ENCODE measurements at places on chromosomes 11 and 22.
A peak's percentile ranks its signal among the peaks of the same experiment; 100 is the strongest.

GRCh38 chr11:128927108-128927461 is 15.6 kb downstream of the TP53AIP1 start:
- DNase-seq, result no peak

DNA sequence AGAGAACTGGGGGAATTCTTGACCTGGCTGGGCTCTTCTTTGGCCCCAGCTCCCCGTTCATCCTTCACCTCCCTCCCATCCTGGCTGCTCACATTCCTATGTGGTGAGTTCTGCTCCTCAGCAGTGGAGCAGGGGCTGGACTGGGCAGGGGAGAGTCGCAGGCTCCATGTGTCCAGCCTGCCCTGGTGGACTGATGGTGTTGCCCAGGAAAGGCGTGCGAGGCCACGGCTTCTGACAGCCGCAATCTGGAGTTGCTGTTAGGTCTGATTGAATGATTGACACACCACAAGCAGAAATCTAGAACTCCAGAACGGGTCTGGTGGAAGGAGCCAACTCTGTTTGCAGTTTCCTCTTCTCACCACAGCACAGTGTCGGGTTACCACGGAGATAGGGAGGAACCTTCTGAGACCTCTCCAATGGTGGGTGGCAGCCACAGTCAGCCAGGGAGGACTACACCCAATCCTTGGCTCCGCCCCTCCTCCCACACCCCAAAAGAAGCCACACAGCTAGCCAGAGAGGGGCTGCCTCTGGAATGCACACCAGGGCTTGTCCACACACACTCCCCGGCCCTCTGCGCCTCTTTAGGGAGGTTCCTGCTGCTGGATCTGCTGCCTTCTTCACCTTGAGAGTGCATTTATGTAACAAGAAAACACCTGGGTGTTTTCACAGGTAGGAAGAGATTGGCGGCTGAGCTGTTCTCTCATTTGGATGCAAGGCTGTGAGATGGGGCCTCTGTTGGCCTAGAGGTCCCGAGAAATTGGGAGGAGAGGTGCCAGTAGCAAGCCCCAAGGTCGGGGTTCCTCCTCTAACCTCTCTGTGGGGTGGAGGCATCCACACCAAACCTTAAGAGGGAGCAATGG is 56.4 kb upstream of the CD44 start:
- no peak for DNase-seq

DNA sequence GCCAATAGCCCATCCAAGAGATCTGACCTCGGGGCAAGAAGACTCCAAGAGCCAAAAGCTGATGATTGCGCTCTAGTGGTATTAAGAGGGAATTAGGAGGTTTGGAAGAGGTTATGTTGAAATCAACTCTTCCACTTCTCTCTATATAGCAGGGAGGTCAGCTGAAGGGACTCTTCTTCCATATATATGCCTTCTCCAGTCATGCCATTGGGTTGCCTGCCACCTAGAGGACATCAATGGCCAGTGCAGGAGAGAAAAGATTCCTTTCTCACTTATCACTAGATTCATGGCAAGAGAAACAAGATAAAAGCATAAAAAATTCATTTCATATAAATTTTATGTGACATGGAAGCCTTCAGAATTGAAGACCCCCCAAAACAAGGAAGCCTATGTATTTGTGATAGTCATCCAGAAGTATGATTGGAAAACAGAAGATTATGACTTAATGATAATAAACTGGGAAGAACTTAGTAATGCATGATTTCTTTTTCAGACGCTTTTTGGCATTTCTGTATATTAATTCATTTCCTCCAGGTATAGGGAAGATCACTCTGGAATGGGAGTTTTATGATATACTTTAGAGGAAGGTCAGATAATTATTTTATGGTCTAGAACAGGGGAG is 435.1 kb upstream of the DDI1 start:
- DNase-seq, result peak; percentile 48

DNA sequence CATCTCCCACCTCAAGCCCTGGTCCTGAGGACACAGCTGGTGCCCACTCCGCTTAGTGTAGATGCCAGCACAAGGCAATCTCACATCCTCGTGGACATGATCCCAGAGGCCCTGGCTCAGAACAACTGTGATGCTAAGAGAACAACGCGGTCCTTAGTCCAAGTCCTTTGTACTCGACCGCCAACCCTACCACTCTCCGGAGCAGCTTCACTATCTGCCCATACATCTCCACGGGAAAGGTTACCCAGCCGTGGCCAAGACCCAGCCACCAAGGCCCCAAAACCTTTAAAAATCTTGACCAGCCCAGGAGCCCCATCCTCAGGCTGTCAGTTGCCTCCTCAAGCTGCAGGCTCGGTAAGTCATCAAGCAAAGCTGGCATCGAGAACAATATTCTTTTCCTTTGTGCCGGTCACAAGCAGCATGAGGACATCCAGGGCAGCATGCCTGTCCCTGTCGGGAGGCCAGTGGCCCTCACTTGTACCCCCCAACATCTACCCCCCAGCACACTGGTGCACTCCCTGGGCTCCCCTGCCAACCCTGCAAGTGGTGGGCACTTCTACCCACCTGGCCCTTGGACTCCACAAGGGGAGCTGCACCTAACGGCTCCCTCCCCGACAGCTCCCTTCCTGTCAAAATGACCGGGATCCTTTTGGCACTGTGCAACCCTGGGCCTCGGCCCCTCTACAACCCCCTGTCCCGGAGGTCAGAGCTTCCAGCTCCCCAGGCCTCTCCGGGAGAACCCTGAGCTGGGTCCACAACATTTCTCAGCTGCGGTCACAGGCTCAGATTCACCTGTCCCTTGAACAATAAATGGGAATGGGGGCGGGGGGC is 2.5 kb downstream of the OSBPL5 start:
- DNase-seq, result no peak

DNA sequence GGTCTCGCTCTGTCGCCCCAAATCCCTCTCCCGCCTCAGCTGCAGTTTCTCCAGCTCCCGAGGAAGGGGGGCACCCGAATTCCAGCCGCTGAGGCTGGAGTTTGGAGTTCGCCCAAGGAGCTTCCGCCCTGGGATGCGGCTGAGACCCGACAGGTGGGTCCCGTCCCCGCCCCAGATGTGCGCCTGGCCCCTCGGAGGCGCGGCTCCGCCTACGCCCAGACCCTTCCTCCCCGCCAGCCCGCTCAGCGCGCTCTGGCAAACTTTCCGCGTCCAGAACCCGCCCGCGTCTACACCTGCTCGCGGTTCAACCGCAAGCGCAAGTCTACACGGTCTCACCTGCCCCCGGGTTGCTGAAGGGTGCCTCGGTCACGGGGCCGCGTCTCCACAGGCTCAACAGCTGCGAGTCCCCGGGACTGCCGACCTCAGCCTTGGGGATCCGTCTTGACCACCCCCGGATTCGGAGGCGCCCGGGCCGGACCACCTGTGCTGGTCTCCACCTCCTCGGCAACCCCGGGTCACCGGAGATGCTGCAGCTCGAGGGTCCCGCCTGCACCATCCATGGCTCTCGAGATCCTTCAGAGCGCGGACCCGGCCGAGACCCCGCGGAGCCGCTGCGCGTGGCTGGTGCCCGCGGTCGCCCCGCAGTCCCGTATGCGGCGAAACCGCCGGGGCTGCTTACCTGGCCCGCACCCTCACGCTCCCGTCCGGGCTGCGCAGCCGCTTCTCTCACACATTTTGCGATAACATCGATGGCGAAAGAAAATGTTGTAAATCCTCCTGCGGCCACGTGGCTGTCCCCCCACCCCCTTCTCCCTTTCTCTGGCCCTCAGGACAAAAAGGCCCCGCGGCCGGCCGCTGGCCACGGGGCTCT is 63.6 kb downstream of the NFAM1 start:
- DNase-seq, result no peak

- no peak for DNase-seq
These were observed 19.1 kb upstream of the OOSP1 start for GRCh38 chr11:59918987-59919589.

DNA sequence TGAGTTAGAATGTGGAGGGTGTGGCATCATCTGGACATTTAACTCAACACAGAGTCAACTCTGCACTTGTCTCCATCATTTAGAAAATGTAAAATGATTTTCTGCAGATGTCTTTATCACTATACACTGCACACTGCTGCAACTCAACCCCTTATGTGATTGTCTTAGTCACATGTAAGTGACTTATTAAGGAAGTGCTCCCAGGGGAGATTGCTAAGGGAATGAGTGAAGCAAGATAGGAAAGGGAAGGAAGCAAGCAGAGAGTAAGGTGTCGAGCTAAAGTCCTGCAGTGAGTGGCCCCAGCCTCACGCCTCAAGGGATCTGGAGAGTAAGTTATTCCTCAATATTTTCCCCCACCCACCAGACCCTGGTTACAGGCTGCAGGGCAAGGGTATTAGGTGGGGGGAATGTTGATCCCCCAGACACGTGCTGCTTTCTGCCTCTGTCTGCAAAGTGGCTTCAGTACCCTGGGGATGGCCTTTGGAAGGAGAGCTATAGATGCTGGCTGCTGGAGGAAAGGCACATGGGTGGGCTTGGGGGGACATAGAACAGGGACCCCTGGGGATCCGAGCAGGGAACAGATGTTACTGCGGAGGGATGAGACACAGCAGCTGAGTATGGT is 7.2 kb upstream of the CBX6 start:
- DNase-seq, result no peak

GRCh38 chr11:18144243-18144642 is 11.9 kb downstream of the MRGPRX3 start:
- DNase-seq, result no peak

DNA sequence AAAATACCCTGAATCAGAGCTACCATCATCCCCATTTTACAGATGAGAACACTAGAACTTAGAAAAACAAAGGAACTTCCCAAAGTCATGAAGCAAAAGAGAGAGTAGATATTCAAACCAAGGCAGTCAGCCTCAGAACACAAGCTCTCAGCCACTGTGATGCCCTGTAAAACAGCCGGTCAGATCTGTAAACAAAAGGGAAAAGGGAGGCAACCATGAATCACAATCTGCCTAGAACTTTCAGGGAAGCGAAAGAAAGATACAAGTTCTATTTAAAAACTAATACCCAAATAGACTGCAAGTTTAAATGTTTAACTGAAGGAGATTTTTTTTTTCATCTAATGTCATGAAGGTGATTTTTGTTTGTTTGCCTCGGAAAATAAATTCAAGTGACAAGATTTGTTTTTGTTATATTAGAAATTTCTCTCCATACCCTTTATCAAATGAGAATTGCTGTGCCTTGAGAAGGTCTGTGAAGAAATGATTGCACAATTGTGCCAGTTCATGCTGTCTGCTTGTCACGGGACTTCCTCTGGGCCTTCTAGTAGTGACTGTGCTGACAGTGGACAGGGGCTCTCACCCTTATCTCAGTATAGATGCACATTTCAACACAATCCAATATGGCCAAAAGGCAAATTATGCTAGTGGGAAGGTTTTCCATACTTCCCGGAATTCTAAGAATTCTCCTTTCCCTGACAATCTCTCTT is 11.7 kb downstream of the SAA1 start:
- DNase-seq, result no peak

GRCh38 chr11:121374286-121374985 is 77.7 kb upstream of the SORL1 start:
- DNase-seq, result no peak

DNA sequence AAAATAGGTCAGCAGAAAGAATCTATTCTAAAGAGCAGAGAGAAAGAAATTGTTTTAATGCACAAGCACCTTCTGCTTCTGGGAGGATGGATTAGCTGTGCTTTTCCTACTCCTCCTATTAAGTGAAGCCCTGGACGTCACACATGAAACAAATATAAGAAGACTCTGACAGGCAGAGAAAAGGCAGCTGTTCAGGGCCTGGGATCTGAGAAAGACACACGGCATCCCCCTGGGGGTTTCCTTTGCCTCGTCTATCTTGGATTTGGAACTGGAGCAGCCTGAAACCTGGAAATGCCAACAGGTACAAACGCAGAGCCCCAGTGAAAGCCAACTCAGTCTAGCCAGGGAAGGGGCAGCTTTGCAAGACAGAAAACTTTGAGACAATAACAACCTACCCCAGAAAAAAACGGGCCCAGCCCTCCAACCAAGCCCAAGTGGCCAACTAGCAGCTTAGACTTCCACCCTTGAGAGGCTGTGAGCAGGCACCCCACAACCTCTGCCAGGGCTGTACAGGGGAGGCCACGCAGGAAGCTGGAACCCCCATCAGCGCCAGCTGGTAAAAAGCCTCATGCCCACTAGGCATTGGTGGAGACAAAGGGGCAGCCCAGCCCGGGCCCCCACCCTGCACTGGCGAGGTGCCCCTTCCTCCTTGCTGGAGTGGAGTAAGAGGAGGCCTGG is 7.3 kb downstream of the CERK start:
- DNase-seq, result no peak

GRCh38 chr11:69055598-69056516 is 7.1 kb downstream of the TPCN2 start:
- no peak for DNase-seq

DNA sequence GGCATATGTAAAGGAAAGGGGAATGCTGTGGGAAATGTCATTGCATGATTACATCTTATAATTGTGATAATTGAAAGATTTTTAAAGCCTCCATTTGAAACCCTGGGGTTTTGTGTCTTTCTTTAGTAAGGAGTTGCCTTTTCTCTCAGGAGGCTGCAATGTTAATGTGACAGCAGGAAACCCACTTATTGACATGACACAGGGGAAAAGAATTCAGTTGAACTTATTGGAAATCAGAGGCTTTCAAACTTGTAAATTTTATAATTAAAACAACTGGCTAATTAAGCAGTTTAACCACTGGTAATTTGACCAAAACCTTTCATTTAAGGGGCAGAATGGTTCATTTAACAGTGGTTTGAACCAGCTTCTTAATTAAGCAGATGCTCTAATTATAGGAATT is 31.2 kb downstream of the MRPL48 start:
- DNase-seq, result no peak

DNA sequence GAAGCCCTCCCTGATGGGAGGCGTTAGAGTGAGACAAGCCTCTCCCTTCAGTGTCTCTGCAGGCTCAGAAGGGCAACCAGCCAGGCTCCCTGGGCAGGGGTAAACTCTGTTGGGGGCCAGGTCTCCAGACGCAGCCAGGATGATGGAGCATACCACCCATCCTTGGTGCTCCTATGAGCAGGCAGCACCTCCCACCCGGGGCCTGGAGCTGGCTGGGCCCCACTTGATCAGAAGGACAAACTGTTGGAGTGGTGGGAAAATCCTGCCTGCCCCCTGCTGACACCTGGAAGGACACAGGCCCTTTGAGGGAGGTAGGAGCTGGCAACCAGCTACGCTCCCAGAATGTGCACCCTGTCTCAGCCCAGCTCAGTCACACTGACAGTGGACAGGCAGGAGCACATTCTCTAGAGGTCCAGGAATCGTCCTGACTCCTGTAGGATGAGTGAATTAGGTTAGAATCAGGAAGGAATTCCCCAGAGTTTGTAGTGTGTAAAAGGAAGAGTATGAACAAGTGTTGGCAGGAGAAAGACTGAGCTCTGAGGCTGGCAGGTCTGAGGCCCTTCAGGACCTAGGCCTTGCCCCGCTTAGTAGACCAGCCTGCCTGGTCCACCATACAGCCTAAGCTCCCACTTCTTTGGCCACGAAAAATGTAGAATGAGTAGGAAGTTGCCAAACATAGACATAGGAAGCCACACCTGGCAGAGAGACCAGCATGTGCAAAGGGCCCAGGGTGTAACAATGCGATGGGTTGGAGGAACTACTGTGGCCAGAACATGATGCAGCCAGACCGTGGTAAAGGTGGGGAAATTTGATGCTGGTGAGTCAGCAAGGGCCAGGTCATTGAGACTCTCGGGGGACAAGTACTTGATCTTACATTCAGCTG is 19.1 kb downstream of the ARHGEF17 start:
- DNase-seq, result no peak

- DNase-seq, result no peak
These were observed 227.6 kb upstream of the PITPNB start for GRCh38 chr22:28146401-28147314.
